ENCODE measurements at places on chromosomes 7 and 10.
A peak's percentile ranks its signal among the peaks of the same experiment; 100 is the strongest.

DNA sequence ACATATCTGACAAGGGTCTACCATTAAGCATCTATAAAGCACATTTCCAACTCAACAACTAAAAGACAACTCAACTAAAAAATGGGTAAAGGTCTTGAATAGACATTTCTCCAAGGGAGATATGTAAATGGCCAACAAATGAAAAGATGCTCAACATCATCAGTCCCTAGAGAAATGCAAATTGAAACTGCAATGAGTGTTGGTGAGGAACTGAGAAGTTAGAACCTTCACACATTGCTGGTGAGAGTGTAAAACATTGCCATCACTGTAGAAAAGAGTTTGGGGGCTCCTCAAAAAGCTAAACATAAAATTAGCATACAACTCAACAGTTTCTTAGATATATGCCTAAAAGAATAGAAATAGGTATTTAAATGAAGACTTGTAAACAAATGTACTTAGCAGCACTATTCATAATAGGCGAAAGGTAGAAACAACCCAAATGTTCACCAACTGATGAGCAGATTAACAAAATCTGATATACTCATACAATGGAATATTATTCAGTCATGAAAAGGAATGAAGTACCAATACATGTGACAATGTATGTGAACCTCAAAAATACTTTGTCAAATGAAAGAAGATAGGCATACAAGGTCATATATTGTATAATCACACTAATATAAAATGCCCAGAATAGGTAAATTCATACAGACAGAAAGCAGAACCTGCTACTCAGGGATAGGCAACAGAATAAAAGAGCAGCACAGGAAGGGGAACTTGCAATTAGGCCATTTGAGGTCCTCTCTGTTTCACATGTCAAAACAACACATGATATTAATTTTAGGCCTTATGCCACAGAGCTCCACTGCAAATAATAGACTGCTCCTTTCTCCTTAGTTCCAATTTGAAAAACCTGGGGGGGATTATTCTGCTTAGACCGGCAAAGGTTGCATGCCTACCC is 10.6 kb upstream of the LRRC72 start:
- DNase-seq: no peak

- no peak for DNase-seq
Observed at GRCh38 chr7:94913391-94913790, 6.0 kb downstream of the PPP1R9A start.

DNA sequence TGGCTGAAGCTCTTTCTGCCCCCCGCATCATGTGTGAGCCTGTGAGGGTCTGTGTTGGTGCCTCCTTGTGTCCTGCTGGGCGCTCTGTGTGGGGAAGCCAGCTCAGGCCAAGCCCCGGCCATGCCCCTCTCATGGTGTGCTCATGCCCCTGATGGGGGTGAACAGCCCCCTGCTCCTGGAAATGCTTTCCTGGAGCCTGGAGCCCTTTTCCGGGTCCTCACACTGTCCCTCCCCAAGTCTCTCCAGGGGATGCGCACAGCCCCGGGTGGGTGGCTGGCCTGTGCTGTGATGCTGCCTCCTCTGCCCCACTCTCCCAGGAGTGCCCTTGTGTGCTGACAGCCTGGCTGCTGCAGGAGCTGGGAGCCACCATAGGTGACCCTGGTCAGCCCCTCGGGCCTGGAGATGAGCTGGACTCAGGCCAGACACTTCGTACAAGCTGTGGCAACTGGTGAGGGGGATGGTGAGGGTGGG is 20.8 kb upstream of the ZNF862 start:
- no peak for DNase-seq

- no peak for DNase-seq
Observed at GRCh38 chr7:6607651-6608051, 7.8 kb upstream of the ZNF853 start.

GRCh38 chr10:6239213-6239991 is 36.7 kb downstream of the PFKFB3 start:
- DNase-seq: peak; percentile 66

GRCh38 chr7:404812-405488 is 114.7 kb downstream of the PDGFA start:
- DNase-seq: no peak

DNA sequence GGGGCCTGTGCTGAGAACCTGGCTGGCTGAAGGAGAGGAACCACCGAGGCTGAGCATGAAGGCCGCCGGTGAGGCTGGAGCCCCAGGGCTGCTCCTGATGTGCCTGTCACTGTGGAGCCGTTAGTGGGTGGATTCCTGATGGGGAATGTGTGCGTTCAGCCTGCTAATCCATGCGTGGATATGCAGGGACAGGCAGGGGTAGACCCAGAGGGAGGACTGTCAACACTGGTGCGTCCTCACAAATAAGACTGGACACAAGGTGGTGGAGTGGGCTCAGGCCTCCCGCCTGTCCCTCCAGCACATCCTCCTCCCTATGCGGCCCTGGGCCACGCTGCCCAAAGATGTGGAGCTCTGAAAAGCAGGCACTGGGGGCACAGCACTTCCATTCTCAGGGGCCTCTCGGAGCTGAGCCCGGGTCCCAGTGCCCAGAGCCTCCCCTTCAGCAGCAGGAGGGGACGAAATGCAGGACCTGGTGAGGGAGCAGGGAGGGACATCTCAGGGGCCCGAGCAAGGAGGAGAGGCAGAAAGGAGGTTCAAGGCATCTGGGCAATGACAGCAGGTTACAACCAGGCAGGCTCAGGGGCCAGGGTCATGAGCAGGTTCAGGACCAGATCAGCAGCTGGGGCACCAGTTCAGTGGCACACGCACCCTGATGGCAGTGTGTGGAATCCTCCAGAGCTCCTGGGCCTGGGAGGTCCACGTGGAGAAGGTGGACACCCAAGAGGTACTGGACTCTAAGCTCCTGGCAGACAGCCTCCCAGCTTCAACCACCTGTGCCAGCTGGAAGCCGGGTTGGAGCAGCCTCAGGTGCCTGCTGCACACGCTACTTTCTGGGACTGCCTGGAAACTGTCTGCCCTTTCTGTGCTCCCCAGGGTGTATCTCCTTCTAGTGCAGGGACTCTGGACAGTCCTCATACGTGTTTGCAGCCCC is 33.5 kb upstream of the ANTXRL start:
- DNase-seq: no peak

DNA sequence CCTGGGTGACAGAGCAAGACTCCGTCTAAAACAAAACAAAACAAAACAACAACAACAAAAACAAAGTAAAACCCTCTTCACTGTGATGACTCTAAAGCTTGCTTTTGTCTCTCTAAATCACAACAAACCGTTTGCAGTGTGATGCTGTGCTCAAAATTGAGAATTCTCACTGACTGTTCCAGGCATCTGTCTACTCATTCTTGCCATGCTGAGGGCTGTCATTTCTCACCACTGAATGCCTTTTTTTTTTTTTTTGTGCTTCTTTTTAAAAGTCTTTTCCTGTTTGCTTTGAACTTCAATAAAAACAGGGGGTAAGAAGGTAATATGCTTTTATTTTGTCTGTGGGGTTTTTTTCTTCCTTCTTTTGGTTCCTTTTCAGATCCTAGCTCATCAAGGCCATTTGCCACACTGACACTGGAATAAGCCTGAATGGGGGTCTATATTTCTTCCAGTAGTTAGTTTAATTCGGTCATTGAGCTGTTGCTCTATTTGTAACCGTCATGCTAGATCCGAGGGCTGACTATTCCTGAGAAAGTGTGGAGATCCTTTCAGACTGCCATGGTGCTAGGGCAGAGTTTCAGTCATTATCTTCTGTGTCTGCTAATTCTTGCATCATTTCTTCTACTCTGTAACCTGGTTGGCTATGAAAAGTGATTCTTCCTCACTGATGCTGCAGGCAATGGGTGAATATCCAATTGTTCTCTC is 10.6 kb downstream of the FAS start:
- no peak for DNase-seq

DNA sequence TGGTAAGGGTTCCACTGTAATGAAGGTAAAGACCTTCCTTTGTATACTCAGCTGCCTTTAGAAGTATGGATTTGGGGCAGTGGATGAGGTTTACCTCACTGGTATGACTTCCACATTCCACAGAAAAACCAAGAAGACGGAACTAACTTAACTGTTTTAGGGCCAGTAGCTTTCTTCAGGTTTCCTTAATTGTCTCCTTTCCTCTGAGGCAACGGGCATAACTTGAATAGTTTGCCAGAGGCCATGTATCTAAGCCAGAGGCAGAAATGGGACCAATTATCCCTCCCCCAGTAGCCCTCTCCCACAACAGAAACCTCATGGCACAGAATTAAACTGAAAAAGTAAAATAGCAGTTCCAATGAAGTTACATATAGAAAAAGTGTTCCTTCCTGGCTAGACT is 281.7 kb downstream of the PHTF2 start:
- DNase-seq: no peak

GRCh38 chr7:28132959-28133870 is 47.4 kb downstream of the JAZF1 start:
- no peak for DNase-seq

DNA sequence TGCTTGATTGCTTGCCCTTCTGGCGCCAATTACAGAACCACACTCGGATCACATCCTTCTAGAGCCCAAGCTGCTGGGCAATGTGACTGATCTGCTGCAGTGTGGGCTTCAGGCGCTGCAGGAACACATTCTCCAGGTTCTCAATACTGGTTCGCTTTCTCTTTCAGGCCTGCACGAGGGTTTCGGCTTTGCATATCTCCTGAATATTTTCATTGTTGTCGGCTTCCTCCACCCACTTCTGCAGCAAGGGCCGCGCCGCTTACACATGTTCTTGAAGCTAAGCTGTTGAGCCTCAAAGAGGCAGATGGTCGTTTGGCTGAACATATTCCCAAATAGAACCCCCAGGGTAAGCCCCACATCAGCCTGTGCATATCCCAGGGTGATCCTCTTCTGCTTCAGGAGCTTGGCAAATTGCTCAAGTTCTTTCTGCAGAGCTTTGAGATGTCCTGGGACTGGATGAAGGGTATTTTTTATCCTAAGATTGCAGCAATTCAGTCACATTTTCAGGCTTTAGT is 64.6 kb downstream of the HERC4 start:
- DNase-seq: no peak

Data from stimulated activated CD4-positive, alpha-beta T cell treated with anti-CD3 and anti-CD28 coated beads, Interleukin-2, amount 100 ng/mL, for 24 hours (primary cell).